Hepatocyte (in vitro differentiated cells): ENCODE measurements at places on chromosomes 13 and 19. TPM values are rescaled to one million over a fixed set of nuclear protein-coding genes. Genes with fewer than 3 reads are reported as not detected.

DNA sequence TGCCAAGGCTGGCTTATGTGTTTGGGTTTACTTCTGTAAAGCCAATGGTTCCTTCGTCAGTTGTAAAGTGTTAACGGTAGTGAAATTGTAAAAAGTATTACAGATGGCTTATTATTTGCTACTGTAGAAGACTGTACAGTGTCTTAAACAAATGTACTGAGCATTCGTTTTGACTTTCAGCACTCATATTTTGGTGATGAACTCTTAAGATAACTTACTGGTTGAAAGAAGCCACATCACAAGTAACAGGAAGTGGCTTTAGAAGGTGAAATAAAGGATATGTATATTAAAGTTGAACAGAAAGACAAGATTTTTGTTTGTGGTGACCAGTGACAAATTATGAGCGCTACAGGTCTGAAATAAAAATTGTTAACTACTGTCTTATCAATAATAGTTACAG is 64.2 kb downstream of the URI1 start:
- H3K4me3 ChIP-seq, result no peak overlapping the region
- peaks cover 5% of the 10 kb centered on the region for H3K36me3 ChIP-seq

GRCh38 chr19:20237773-20238623 is 71.0 kb downstream of the ZNF486 start:
- H3K4me1 ChIP-seq, result peaks cover 7% of the 10 kb centered on the region
- H3K27me3 ChIP-seq, result no peaks in the 10 kb centered on the region
- no peaks in the 10 kb centered on the region for H3K36me3 ChIP-seq

DNA sequence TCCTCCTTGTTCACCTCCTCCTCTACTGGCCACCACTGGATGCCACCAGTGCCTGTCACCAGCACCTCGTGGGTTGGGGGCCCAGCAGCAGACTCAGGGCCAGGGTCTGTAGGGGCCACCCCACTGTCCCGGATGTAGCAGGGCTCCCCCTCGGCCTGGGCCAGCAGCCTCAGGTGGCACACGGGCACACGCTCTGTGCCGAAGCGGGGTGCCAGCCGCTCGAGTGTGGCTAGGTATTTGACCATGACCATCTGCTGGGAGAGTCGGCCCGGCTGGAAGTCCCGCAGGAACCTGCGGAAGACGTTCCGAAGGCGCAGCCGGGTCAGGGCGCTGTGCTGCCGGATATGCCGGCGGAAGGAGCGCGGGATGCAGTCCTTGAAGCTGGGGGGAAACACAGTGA is 14.9 kb downstream of the TYK2 start:
- no peak for DNase-seq
- no peaks in the 10 kb centered on the region for H3K36me3 ChIP-seq
- no peak overlapping the region for H3K4me3 ChIP-seq
- no peaks in the 10 kb centered on the region for H3K4me1 ChIP-seq
- no peaks in the 10 kb centered on the region for H3K27me3 ChIP-seq

GRCh38 chr13:44116562-44117332 is 237.0 kb downstream of the LACC1 start:
- peaks cover 30% of the 10 kb centered on the region for H3K4me1 ChIP-seq
- DNase-seq, result no peak
- H3K27me3 ChIP-seq, result no peaks in the 10 kb centered on the region
- no peak overlapping the region for H3K4me3 ChIP-seq
- no peaks in the 10 kb centered on the region for H3K36me3 ChIP-seq

Gene GNG14
- not detected in 2 replicates for total RNA-seq

- H3K36me3 ChIP-seq, result no peaks in the 10 kb centered on the region
- H3K4me1 ChIP-seq, result no peaks in the 10 kb centered on the region
- no peak overlapping the region for H3K27ac ChIP-seq
These were observed 34.3 kb upstream of the VSTM2B start for GRCh38 chr19:29491491-29491890.

Gene N4BP2L1
- 5.2 and 7.1 TPM in 2 replicates for total RNA-seq

- peaks cover 4% of the 10 kb centered on the region for H3K4me1 ChIP-seq
- DNase-seq, result no peak
- no peak overlapping the region for H3K4me3 ChIP-seq
- no peaks in the 10 kb centered on the region for H3K36me3 ChIP-seq
These were observed 15.3 kb upstream of the ADPRHL1 start for GRCh38 chr13:113468472-113469201.

- H3K36me3 ChIP-seq, result no peaks in the 10 kb centered on the region
- DNase-seq, result no peak
- H3K4me1 ChIP-seq, result no peaks in the 10 kb centered on the region
- no peak overlapping the region for H3K4me3 ChIP-seq
These were observed 68.2 kb downstream of the RASL11A start for GRCh38 chr13:27338816-27339215.

- no peak overlapping the region for H3K4me3 ChIP-seq
- peaks cover 2% of the 10 kb centered on the region for H3K27me3 ChIP-seq
- no peak overlapping the region for H3K27ac ChIP-seq
- DNase-seq, result no peak
These were observed 8.0 kb downstream of the RGCC start for GRCh38 chr13:41465241-41465847.

GRCh38 chr19:9673912-9674662 is 813 bp downstream of the ZNF562 start:
- no peaks in the 10 kb centered on the region for H3K4me1 ChIP-seq
- H3K27ac ChIP-seq, result no peak overlapping the region
- no peak overlapping the region for H3K4me3 ChIP-seq
- H3K36me3 ChIP-seq, result no peaks in the 10 kb centered on the region
- DNase-seq, result no peak
- no peaks in the 10 kb centered on the region for H3K27me3 ChIP-seq

GRCh38 chr13:61927648-61928047 is 512.0 kb upstream of the PCDH20 start:
- no peaks in the 10 kb centered on the region for H3K27me3 ChIP-seq
- H3K4me1 ChIP-seq, result no peaks in the 10 kb centered on the region
- no peak overlapping the region for H3K4me3 ChIP-seq
- no peak for DNase-seq

DNA sequence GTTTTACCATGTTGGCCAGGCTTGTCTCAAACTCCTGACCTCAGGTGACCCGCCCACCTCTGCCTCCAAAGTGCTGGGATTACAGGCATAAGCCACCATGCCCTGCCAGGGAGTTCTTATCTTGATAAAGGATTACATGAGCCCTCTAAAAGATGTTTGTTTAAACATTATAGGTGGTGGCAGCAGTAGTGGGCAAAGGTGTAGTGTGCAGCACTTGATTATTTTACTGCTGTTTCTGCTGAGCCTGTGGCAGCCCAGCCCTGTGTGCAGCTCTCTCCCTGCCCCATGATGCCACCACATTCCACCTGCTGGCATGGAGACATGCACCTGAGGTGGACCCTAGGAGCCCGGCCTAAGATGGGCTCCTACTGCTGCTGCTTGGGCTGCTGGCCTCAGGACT is 54.0 kb downstream of the ZNF429 start:
- H3K27me3 ChIP-seq, result no peaks in the 10 kb centered on the region
- H3K36me3 ChIP-seq, result no peaks in the 10 kb centered on the region
- no peak overlapping the region for H3K4me3 ChIP-seq
- no peaks in the 10 kb centered on the region for H3K4me1 ChIP-seq
- no peak overlapping the region for H3K27ac ChIP-seq
- no peak for DNase-seq

DNA sequence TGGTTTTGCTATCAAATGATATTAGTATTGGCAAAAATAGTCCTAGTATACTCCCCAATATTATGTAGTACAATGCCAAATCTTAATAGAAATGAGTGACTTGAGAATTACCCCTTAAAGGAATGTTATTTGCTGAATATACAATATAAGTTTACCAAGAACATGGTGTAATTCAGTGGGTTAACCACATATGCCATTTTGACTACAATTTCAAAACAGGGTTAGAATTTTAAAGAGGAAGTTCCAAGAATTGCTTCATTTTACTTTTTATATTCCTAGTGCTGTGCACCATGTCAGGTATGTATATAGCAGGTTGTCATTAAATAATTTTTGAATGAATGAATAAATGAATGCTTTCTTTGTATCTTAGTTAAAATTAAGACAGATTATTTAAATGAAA is 66.3 kb downstream of the LMO7 start:
- H3K4me3 ChIP-seq, result no peak overlapping the region
- H3K36me3 ChIP-seq, result no peaks in the 10 kb centered on the region
- no peak overlapping the region for H3K27ac ChIP-seq
- DNase-seq, result no peak

- H3K4me1 ChIP-seq, result no peaks in the 10 kb centered on the region
- DNase-seq, result no peak
- H3K4me3 ChIP-seq, result no peak overlapping the region
- no peaks in the 10 kb centered on the region for H3K36me3 ChIP-seq
These were observed 24.6 kb downstream of the CDADC1 start for GRCh38 chr13:49272296-49272695.

DNA sequence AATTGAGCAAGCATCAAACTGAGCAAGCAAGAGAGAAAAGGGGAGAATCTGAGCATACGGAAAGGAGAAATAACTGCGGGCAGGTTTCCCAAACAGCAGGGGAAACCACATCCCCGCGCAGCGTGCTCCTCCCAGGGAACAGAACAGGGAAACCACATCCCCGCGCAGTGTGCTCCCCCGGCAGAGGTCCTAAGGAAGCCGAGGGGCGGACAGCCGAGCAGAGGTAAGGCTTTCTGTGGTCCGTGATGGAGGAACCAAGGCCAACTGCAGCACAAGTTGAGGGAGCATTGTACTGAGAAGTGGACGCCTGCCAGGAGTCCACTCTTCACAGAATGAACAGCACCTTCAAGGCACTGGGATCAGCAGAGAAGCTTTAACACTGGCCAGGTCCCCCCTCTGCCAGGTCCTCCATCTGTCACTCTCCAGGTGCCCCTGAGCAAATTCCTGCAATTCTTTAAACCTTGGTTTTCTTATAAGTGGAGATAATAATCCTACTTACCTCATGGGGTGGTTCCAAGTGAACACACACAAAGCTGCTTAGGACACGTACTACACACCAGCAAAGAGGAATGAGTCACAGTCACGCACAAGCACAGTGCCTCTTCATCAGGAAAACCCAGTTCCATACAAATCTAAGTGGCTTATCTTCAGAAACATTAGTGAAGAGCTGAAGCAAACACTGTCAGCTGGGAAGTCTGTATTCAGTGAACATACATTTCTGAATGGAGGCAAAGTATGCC is 23.0 kb upstream of the LAMP1 start:
- peaks cover 22% of the 10 kb centered on the region for H3K4me1 ChIP-seq
- H3K27me3 ChIP-seq, result no peaks in the 10 kb centered on the region
- no peaks in the 10 kb centered on the region for H3K36me3 ChIP-seq
- no peak overlapping the region for H3K4me3 ChIP-seq

DNA sequence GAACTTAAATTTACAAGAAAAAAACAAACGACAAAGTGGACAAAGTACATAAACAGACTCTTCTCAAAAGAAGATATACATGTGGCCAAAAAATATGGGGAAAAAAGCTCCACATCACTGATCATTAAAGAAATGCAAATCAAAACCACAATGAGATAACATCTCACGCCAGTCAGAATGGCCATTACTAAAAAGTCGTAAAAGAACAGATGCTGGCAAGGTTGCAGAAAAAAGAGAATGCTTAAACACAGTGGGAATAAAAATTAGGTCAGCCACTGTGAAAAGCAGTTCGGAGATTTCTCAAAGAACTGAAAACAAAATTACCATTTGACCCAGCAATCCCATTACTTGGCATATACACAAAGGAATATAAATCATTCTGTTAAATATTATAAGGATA is 132.7 kb downstream of the UGGT2 start:
- no peaks in the 10 kb centered on the region for H3K36me3 ChIP-seq
- H3K27me3 ChIP-seq, result no peaks in the 10 kb centered on the region
- no peaks in the 10 kb centered on the region for H3K4me1 ChIP-seq
- no peak overlapping the region for H3K4me3 ChIP-seq

GRCh38 chr19:13784731-13785452 is 10.4 kb upstream of the ZSWIM4 start:
- no peaks in the 10 kb centered on the region for H3K36me3 ChIP-seq
- peaks cover 13% of the 10 kb centered on the region for H3K4me1 ChIP-seq
- no peak overlapping the region for H3K27ac ChIP-seq
- DNase-seq, result peak; percentile 79

DNA sequence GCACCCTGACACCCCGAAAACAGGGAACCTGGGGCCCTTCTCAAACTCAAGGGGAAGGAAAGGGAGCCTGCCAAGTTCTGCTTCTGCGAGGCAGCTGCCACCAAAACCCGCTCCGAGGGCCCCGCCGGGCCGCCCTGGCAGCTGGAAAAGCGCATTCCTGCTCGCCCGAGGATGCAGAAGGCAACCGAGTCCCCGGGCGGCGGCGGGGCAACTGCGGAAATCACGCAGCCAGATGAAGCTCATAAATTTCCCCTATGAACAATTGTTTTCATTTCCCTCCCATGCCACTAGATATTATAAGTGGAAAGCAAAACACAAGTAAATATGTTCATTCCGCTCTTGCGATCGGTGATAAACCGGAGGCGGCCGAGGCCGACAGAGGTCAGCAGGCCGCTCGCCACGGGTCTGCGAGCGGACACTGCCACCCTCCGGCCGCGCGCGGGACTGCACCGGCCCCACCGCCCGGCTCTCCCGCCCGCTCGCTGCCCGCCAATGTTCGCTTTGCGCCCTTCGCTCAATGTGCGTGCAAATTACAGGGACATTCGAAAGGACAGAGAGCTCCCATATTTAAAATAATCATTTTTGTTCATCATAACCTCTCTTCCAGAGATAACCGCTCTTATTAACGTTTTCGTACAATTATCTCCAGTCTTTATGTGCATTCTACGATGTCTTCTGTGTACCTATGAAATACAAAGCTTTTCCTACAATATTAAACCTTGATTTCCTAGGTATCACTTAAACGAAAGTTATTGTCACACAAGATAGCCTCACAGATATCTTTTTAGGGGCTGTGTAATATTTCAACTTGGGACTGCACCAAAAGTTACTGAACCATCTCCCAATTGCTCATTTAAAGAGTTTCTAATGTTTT is 120.8 kb upstream of the ZNF507 start:
- no peak overlapping the region for H3K27ac ChIP-seq
- no peak overlapping the region for H3K4me3 ChIP-seq

Gene IL27RA
- total RNA-seq, result 1.9 and 2.0 TPM in 2 replicates

Gene SPINT2
- 508 and 590 TPM in 2 replicates for total RNA-seq

- no peaks in the 10 kb centered on the region for H3K27me3 ChIP-seq
- no peak for DNase-seq
- no peak overlapping the region for H3K27ac ChIP-seq
These were observed 60.5 kb downstream of the GADD45B start for GRCh38 chr19:2536461-2536860.

Gene RNF225
- total RNA-seq, result not detected in 2 replicates

GRCh38 chr13:50419896-50420295 is 404.7 kb downstream of the KCNRG start:
- no peak overlapping the region for H3K4me3 ChIP-seq
- H3K27ac ChIP-seq, result no peak overlapping the region
- no peak for DNase-seq

GRCh38 chr13:37348916-37349643 is 243.6 kb upstream of the CSNK1A1L start:
- H3K27me3 ChIP-seq, result no peaks in the 10 kb centered on the region
- peak overlapping the region; percentile 27 for H3K27ac ChIP-seq
- H3K4me1 ChIP-seq, result peaks cover 4% of the 10 kb centered on the region
- DNase-seq, result no peak
- H3K4me3 ChIP-seq, result no peak overlapping the region
